ENCODE measurements at places on chromosomes 3 and 15. TPM values are rescaled to one million over a fixed set of nuclear protein-coding genes. Genes with fewer than 3 reads are reported as not detected.

DNA sequence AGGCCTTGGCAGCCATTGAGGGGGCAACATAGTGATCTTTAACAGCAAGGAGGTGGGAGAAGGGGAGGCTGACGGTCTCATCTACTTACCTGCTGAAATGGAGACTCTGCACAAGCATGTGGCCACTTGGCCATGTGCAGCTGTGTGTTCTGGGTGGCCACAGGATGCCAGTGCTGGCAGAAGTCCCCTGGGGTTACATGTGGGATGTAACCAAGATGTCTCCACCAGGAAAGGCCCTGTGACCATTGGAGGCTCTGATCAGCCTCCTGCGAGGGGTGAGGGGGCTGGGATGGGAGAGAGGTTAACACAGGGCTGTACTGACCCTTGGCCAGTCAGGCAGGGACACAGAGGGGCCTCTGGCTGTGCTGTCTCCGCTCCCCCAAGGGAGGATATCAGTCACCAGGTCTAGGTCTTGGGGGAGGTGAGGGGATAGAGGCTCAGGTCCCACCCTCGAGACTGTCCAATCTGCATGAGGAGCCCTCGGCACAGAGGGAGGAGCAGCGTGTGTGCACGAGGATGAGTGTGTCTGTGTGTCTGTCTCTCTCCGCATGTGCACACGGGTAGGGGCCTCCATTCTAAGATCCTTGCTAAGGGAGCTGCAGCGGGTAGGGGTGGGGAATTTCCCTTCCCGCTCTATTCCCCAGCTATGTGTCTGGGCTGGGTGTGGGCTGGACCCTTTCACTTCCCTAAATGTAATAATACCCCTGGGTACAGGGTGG, 19.5 kb downstream of the PRKCD start:
- no peaks in the 10 kb centered on the region for H3K36me3 ChIP-seq
- no peaks in the 10 kb centered on the region for H3K27me3 ChIP-seq
- H3K27ac ChIP-seq, result no peak overlapping the region
- H3K4me3 ChIP-seq, result no peak overlapping the region

The SLC22A14 gene
- 0.49 TPM for total RNA-seq

The POPDC2 gene
- total RNA-seq, result 3.4 TPM

GRCh38 chr3:144287001-144287400, 315.4 kb downstream of the DIPK2A start:
- DNase-seq, result no peak
- H3K4me3 ChIP-seq, result no peak overlapping the region
- no peaks in the 10 kb centered on the region for H3K27me3 ChIP-seq
- no peaks in the 10 kb centered on the region for H3K4me1 ChIP-seq

DNA sequence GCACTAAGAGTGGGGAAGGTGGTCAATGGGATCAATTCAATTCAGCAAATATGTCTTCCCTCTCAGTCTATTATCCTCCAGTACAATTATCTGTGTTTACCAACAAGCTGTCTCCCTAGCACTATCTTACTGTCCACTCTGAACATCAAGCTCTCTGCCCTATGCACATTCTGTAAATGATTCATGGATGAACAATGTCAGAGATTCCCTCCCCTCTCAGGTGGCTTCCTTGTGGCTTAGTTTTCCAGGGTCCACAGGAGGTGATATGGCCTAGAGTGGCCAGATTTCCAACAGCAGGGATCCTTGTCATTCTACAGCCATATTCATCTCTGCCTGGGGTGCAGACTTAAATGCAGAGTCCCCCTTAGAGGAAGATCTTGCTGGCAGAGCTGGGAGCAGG, 225.1 kb downstream of the UACA start:
- no peak overlapping the region for H3K4me3 ChIP-seq
- no peaks in the 10 kb centered on the region for H3K36me3 ChIP-seq
- no peaks in the 10 kb centered on the region for H3K4me1 ChIP-seq
- no peaks in the 10 kb centered on the region for H3K27me3 ChIP-seq

DNA sequence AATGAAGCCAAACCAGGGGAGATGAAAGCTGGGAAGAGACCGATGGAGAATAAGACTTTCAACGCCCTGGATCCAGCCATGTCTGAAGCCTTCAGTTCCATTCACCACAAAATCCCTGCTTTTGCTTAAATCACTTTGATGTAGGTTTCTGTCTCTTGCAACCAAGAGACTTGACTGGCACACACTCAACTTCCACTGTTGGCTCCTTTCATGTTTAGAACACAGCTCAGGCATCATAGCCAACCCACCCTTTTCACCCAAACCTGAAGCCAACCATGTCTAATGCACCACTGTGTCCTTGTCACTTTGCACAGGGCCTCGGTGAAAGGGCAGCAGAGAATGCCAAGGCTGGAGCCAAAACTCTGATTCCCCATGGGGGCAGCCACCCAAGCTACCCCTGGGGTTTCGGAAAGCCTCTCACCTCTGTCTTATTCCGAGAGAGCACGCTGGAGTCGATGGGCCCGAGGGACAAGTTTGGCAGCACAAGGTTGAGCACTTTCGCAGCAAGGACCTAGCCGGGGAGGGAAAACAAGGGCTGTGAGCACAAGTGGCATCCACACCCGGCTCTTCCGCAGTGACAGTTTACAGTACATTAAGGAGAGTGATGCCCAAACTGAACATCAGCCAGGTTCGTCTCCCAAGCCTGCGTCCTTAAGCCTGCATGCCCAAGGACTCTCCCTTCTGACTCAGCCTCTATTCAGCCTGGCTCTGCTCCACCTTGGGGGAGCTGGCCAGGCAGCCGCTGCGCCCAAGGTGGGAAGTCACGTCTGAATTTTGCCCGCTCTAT, 37.6 kb downstream of the ABTB1 start:
- H3K36me3 ChIP-seq, result no peaks in the 10 kb centered on the region
- no peaks in the 10 kb centered on the region for H3K27me3 ChIP-seq
- peak overlapping the region; percentile 74 for H3K27ac ChIP-seq
- DNase-seq, result no peak

- H3K4me1 ChIP-seq, result no peaks in the 10 kb centered on the region
- peak; percentile 64 for DNase-seq
- no peaks in the 10 kb centered on the region for H3K36me3 ChIP-seq
- no peak overlapping the region for H3K27ac ChIP-seq
- no peaks in the 10 kb centered on the region for H3K27me3 ChIP-seq
Measured at GRCh38 chr3:40847551-40847992, 322.8 kb downstream of the ZNF621 start.

GRCh38 chr15:83930392-83931212, 276.7 kb downstream of the ADAMTSL3 start:
- H3K4me1 ChIP-seq, result peaks cover 20% of the 10 kb centered on the region
- no peaks in the 10 kb centered on the region for H3K27me3 ChIP-seq
- DNase-seq, result no peak
- no peaks in the 10 kb centered on the region for H3K36me3 ChIP-seq

The GP9 gene
- not detected for total RNA-seq

GRCh38 chr15:67520321-67521028, 456 bp upstream of the C15orf61 start:
- H3K4me1 ChIP-seq, result peaks cover 34% of the 10 kb centered on the region
- H3K36me3 ChIP-seq, result no peaks in the 10 kb centered on the region
- peak overlapping the region; percentile 93 for H3K4me3 ChIP-seq
- no peaks in the 10 kb centered on the region for H3K27me3 ChIP-seq

The TMEM266 gene
- total RNA-seq, result not detected

- peaks cover 28% of the 10 kb centered on the region for H3K4me1 ChIP-seq
- H3K27me3 ChIP-seq, result no peaks in the 10 kb centered on the region
- no peak overlapping the region for H3K4me3 ChIP-seq
Measured at GRCh38 chr15:63013052-63013808, 29.3 kb upstream of the TPM1 start.

The CAND2 gene
- 12.5 TPM for total RNA-seq

The MST1 gene
- 10.8 TPM for total RNA-seq

GRCh38 chr3:87309601-87310000, 33.2 kb upstream of the POU1F1 start:
- H3K4me1 ChIP-seq, result no peaks in the 10 kb centered on the region
- H3K36me3 ChIP-seq, result no peaks in the 10 kb centered on the region
- no peaks in the 10 kb centered on the region for H3K27me3 ChIP-seq

The MUC4 gene
- total RNA-seq, result 36.1 TPM

DNA sequence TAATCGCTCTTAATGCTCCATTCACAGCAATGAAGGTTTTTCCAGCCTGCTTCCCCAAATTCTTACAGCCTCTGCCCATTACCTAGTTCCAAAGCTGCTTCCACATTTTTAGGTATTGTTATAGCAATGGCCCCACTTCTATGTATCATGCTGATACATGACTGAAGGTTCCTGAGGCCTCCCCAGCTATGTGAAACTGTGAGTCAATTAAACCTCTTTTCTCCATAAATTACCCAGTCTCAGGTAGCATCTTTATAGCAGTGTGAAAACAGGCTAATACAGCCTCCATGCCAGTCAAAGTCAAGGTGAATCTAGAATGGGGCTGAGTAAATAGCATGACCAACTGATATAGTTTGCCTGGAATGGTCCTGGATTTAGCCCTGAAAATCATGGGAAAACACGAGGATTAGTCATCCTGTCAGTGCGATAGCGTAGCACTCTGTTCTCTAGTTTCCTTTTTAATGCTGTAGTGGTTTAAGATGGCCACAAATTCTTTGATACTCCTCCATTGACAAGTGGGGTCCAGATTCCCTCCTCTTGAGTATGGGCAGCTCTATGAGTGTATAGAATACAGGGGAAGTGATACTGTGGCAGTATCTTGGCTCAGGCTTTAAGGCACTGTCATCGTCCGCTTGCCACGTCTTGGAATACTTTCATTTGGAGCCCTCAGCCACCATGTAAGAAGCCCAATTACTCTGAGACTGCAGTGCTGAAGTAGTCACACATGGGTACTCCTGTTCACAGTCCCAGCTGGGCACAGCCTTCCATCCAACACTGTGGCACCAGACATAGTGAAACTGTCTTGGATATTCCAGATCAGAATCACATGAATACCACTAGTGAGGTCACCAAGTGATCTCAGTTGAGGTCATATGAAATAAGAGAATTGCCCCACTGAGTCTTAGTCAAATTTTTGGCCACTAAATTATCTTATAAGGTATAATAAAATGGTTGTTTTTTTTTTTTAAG, 94.0 kb upstream of the PLCL2 start:
- no peaks in the 10 kb centered on the region for H3K36me3 ChIP-seq
- no peak overlapping the region for H3K4me3 ChIP-seq
- no peak for DNase-seq
- no peak overlapping the region for H3K27ac ChIP-seq
- H3K27me3 ChIP-seq, result no peaks in the 10 kb centered on the region

GRCh38 chr15:31307270-31308184, 19.1 kb upstream of the KLF13 start:
- no peak overlapping the region for H3K4me3 ChIP-seq
- peaks cover 20% of the 10 kb centered on the region for H3K4me1 ChIP-seq

The GHSR gene
- not detected for total RNA-seq

The MASP1 gene
- 172 TPM for total RNA-seq

The SAXO2 gene
- total RNA-seq, result not detected

- peaks cover 18% of the 10 kb centered on the region for H3K4me1 ChIP-seq
- no peak overlapping the region for H3K4me3 ChIP-seq
- H3K27ac ChIP-seq, result no peak overlapping the region
Measured at GRCh38 chr3:4336850-4337546, 33.8 kb downstream of the SETMAR start.

DNA sequence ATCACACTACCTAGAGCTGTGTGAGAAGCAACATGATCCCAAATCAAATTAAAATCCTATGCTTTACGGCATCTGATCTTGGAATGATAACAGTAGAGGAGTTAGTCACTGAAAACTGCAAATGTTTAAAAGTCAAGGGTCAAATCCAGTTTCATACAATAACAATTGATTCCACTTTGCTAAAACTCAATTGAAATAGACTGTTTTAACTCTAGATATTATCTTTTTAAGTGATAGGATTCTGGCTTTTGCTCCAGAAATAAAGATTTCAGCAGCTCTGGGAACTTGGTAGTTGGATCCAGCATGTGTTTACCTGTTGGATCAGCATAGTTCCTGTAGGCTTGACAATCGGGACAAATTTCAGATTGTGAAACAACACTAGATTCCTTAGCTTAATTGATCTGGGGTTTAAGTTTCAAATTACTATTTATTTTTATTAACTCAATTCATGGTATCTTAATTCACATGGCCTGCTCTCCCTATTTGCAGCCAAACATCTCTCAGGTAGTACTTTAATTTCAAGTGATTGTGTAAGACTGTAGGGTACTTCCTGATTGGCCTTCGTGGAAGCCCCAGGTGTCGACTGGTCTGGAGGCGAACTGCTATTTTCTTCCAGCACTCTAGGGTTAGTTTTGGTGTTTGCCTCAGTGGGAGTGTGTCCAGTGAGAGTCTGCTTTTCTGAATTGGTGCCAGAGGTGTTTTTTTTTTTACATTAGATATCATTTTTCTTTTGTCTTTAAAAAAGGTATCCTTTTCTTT, 16.6 kb downstream of the NFKBIZ start:
- DNase-seq, result no peak
- no peak overlapping the region for H3K4me3 ChIP-seq
- peaks cover 5% of the 10 kb centered on the region for H3K4me1 ChIP-seq
- H3K27ac ChIP-seq, result no peak overlapping the region

GRCh38 chr3:1318296-1319005, 225.6 kb downstream of the CNTN6 start:
- H3K4me1 ChIP-seq, result no peaks in the 10 kb centered on the region
- no peaks in the 10 kb centered on the region for H3K27me3 ChIP-seq
- no peaks in the 10 kb centered on the region for H3K36me3 ChIP-seq
- no peak overlapping the region for H3K4me3 ChIP-seq
- DNase-seq, result no peak
- H3K27ac ChIP-seq, result no peak overlapping the region

- DNase-seq, result no peak
- H3K4me1 ChIP-seq, result peaks cover 25% of the 10 kb centered on the region
- no peaks in the 10 kb centered on the region for H3K27me3 ChIP-seq
Measured at GRCh38 chr3:50226888-50227389, 9.1 kb upstream of the GNAI2 start.

GRCh38 chr15:45458746-45459403, 63.7 kb downstream of the SLC30A4 start:
- H3K27me3 ChIP-seq, result no peaks in the 10 kb centered on the region
- no peak overlapping the region for H3K27ac ChIP-seq
- DNase-seq, result no peak
- peak overlapping the region; percentile 46 for H3K4me3 ChIP-seq
- H3K4me1 ChIP-seq, result peaks cover 17% of the 10 kb centered on the region
- H3K36me3 ChIP-seq, result no peaks in the 10 kb centered on the region

The MED12L gene
- total RNA-seq, result 1.7 TPM

DNA sequence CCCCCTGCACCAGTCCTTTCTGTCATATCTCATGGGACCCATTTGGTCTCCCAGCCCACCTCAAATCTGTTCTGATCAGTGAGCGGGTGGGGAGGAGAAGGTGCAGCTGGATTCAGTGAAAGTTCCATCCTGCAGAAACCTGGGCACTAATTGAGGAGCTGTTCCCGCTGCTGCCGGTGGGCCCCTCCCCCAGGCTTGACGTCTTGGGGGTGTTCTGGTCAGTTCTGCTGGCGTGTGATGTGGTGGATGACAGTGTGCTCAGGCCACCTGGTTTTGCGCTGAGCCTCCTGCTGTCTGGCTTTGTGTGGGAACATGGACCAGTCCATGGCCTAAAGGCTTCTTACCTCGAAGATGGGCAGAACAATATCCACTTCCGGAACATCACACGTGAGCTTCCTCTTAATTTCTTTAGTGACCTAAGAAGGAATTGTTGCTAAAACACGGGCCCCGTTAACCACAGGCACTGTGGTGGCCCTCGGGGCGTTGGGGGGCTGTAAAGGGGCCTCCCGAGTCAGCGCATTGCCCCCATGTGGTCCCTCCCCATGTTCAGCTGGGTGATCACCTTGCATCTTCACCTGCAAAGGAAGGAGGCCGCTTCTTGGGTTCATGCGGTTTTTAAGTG, 59.7 kb downstream of the RGMA start:
- H3K4me1 ChIP-seq, result peaks cover 49% of the 10 kb centered on the region
- H3K27me3 ChIP-seq, result no peaks in the 10 kb centered on the region
- peak overlapping the region; percentile 79 for H3K27ac ChIP-seq
- H3K36me3 ChIP-seq, result peaks cover 22% of the 10 kb centered on the region
- H3K4me3 ChIP-seq, result peak overlapping the region; percentile 2

Data from vagina (tissue), 2 donors.